ENCODE measurements at places on chromosomes 7 and 10.

DNA sequence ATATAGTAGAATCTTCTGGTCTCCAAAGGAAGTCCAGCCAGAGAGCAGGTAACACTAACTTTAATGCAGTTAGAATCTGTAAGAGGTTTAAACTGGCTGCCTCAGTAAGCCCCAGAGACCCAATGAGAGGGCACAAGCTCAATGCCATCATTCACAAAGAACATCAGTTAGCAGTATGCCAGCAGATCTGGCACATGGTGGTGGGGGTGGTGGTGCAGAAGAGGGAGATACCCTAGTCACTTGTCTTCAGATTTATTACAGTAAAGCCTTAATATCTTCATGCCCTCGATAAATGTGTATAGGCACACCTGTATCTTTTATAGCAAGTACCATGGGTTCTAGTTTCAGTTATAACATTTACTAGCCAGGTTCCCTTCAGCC lies 86.2 kb downstream of the SORBS1 start:
- DNase-seq = no peak

DNA sequence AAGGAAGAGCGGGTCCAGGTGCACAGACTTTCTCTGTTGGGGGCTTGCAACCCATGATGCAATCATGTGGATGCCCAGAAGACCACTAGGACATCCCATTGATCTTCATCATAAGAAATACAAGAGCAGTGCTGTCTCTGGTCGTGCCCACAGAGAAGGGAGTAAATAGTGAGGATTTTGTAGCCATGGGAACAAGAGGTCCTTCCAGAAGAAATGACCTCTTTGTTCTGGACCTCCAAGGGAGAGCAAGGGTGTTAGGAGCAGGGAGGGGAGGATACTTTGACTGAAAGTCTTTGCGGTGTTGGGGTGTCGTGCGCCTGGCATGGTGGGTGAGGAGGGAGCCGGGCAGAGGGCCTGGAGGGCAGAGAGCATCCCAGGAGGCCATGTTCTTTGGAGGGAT lies 55.0 kb upstream of the EN2 start:
- DNase-seq = no peak

GRCh38 chr7:78473571-78474301 lies 675.2 kb downstream of the PHTF2 start:
- no peak for DNase-seq

DNA sequence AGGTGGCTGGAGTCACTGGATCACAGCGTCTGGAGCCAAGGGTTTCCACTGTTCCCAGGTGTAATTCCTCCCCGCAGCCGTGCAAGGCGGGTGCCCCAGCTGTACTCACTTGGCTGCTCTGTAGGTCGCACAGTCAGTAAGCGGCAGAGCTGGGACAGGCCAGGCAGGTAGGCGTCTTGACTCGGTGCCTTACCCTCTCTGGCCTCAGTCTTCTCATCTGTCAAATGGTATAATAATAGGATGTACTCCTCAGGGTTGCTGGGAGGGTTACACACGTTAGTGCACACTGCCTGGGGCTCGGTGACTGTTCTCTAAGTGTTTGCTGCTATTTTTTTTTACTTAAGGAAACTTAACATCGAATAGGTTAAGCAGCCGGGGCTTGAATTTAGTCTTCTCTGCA lies 27.0 kb downstream of the MYL10 start:
- DNase-seq = no peak

DNA sequence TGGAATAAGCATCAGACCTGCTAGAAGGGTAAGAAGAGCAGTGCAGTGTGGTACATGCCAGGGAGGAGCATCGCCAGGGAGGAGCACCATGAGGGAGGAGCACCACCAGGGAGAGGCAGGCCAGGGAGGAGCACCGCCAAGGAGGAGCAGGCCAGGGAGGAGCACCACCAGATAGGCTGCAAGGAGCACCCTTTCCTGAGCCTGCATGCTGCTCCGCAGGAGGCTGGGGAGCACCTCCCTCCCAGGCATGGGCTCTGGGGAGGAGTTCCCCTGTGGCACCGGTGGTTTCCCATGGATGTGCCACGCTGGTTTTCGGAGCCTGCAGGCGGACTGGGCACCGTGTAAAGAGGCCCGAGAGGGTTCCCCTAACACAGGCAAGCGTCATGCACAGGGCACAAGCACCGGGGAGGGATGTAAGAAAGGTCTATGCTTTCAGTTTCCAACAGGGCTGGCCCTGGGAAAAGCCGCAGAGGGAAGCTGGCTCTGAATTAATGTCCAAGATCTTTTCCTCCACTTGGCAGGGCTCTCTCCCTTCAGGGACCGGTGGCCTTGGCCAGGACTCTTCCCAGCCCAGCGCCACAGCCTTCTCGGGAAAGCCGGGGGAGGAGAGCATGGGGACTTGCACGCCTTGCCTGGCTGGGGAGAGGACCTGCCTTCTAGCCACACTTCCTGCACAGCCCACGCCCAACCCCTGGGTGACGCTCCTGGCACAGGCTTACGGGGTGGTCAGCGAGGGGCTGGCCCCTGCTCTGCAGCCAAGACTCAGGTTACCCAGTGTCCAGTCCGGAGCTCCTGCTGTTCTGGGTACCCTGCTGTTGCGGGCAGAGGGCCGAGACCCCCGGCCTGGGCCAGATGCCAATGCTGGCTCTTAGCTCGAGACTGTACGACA lies 11.5 kb upstream of the GPER1 start:
- no peak for DNase-seq

DNA sequence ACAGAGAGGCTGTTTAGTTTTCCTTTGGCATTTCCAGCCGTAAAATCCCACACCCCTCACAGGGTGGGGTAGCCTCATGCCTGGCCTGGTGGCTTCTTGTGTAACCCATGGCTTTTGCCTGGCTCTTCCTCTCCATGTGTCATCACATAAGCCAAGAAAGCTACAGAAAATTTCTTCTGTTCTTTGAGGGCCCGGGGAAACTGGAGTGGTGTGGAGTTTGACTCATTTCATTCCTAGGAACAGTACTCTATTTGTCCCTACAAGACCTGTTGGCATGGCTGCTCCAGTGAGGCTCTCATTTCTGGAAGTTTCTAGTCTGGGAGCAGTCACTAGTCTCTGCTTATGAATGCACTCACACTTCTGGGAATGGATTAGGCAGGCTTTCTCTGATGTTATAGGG lies 523.9 kb downstream of the SUGCT start:
- no peak for DNase-seq

GRCh38 chr10:48520184-48520506 lies 84.7 kb downstream of the ARHGAP22 start:
- DNase-seq = no peak

DNA sequence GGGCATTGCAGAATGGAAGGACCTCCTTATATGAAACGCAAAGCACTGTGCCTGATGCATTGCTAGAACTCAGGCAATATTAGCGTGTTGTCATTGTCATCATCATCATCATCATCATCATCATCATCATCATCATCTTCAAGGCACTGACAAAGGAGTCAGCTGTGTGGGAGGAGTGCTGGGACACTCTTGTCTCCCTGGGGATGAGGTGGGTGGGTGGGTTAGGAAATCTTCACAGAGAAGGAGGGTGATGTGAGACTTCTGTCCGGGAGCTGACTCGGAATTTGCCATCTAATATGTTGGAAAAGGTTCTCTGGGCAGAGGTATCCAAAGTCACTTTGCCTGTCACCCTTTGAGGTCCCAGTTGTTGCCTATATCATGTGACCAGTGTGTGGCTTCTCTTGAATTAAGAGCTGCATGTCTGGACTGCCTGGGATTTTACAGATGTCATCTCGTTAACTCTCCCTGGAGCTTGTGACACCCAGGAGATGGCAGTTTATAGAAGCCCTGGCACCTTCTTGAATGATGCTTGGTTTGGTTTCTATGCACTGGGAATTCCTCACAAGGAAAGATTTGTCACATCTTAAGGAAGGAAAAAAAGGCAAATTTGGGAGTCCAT lies 7.1 kb downstream of the HTRA1 start:
- no peak for DNase-seq

DNA sequence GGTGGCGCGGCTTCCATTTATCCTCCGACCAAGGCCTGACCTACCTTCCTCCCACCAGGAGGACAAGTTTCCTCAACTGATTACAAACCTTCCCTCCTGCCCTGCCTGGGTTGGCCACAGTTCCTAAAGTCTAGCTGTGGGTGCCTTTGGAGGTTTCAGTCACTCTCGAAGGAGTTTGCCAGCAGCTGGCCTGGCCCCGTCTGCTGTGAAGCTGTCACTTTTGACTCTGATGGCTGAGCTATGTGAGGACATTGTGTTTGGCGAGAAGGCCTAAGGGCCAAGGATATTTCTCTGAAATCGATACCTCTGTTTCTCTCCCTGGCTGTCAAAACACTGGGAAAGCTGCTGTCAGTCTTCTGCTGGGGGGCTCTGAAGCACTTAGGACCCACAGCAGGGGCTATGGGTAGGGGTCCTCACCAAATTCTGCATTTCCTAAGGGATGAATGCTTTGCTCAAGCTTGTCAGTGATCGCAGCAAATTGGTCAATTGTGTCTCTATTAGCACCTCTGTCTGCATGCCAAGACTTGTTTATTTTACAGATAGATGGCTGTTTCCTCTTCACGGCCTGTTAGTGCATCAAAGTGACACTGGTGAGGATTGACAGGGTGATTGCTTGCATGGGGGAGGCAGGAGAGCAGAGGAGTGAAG lies 31.9 kb upstream of the SAMD8 start:
- no peak for DNase-seq

DNA sequence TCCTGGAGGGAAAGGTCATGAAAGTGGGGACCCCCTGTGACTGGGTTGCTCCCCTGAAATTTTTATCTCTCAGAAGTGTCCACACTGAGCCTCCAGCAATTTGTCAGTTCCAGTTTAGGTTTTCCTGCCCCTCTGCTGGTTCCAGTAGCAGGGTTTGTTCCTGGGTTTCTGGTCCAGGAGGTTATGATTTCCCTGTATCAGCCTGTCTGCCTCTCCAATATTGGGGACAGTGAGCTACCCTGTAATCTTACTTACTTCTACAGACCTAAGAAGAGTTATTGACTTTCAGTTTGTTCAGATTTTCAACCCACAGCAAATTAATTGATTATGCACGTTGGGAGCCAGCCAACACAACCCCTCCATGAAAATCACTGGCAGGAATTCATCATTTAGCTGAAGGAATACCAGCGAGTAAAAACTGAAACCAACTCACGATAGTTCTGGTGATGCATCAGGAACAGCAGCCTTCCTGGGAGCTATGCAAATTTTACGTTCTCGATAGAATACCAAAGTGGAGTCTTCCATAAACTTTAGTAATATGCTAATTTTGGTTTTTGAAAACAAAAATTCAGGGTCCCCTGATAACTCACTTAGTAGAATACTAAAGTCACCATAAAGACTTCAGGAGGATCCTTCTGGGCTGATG lies 31.3 kb upstream of the IL15RA start:
- DNase-seq = no peak

- no peak for DNase-seq
Measured at GRCh38 chr10:97943294-97943693, 87.1 kb downstream of the CRTAC1 start.

GRCh38 chr7:124124201-124124600 lies 91.3 kb upstream of the TMEM229A start:
- DNase-seq = no peak

DNA sequence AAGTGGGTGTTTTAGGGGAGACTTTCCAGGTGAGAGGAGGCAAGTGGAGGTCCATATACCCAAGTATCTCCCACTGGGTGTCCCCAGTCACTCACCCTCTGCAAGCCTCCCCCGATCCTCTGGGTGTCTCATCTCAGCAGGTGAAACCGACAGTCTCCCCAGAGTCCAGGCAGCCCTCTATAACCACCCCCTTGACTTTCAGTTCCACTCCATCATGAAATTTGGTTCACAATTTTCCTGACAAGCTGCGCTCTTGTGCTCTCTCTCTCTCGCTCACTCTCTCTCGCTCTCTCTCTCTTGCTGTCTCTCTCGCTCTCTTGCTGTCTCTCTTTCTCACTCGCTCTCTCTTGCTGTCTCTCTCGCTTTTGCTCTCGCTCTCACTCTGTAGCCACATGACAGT lies 8.1 kb upstream of the RABGEF1 start:
- DNase-seq = no peak

DNA sequence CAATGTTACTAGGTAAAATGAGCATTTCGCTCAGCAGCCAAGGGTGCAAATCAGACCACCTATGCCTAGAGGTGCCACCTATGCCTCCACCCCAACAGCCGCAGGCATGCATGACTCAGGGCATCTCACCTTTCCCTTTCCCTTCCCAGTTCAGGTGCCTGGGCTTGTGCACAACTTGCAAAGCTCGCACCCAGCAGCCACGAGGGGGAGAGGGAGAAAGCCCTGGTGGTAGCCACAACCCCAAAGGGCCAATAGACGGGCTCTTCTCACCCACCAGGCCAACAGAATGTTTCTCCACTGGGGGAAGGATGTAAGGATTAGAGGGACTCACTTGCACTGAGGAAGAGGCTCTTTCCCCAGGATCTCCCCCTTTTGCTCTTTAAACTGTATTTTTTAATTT lies 462.3 kb upstream of the PCDH15 start:
- DNase-seq = no peak

- DNase-seq = no peak
Measured at GRCh38 chr7:103538964-103539709, 93.1 kb upstream of the SLC26A5 start.

All from large intestine (tissue), 12 donors.